Stimulated activated CD8-positive, alpha-beta memory T cell treated with anti-CD3 and anti-CD28 coated beads, Interleukin-15, amount 100 ng/mL, for 24 hours (primary cell): ENCODE measurements at places on chromosomes 4 and X.

DNA sequence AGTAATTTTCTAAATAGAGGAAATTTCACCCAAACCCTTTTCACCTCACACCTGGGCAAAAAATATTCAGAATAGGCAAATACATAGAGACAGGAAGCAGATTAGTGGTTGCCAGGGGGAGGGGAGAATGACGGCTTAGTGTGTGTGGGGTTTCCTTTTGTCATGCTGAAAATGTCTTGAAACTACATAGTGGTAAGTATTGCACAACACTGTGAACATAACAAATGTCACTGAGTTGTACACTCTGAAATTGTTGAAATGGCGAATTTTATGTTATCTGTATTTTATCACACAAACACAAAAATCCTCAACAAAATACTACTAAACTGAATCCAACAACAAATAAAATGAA lies 60.7 kb upstream of the PLAC1 start:
- no peak for DNase-seq

- no peak for DNase-seq
Measured at GRCh38 chr4:171981185-171981584, 168.0 kb downstream of the GALNTL6 start.

DNA sequence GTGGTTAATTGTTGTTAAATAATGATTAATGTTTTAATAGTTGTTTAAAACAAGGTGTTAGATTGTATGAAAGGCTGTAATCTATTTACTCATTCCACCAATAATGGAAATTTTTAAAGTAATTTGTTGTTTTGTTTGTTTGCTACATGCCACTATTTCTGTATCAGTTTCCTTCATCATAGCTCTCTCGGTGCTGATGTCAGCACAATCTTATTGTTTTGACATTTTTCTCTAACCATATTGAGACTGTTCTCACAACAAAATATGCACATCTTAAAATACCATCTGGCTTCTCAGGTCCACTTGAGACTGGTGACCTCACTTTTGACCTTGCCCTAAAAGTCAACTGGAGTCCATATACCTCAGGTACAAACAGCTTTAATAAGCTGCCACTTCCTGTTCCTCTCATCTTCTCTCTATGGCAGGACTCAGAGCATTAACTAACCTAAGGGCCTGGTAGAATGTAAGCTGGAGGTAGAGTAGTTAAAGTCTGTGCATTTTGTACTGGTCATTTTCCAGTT lies 1.0 kb upstream of the GUCY1B1 start:
- DNase-seq: no peak

GRCh38 chr4:134812611-134813010 lies 611.0 kb upstream of the PABPC4L start:
- no peak for DNase-seq

GRCh38 chr4:10072420-10073017 lies 44.1 kb downstream of the WDR1 start:
- no peak for DNase-seq

DNA sequence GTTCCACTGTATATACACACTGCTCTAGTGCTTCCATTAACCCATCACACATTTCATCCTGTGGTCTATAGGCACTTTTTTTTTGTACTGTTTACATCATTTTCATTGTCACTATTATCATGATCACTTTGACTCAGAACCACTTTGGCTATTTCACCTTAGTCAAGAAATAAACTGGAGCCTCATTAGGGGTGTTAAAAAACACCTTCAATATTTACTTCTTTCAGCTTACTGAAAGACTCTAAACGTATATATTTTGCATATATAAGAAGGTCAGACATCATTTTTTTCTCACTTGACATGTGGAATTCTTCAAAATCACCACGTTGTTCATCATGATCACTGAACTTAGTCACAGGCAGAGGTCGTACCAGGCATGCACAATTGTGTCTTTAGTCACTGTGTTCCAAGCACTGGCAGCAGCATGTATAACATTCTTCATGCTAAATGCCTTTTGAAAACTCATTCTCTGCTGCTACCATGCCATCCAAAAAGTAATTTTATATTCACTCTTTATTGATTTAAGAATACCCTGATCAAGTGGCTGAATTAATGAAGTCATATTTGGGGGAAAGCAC lies 229.2 kb upstream of the ARSJ start:
- no peak for DNase-seq

GRCh38 chr4:5955201-5955821 lies 62.4 kb upstream of the CRMP1 start:
- no peak for DNase-seq

DNA sequence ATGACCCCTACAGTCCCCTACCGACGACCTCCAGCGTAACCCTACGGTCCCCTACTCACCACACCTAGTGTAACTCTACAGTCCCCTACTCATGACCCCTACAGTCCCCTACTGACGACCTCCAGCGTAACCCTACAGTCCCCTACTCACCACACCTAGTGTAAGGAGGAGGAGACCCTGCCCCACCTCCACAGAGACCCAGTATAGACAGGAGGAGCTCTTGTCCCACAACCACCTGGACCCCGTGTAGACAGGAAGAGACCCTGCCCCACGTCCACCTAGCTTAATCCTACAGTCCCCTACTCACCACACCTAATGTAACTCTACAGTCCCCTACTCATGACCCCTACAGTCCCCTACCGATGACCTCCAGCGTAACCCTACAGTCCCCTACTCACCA lies 26.9 kb downstream of the CSF2RA start:
- no peak for DNase-seq

DNA sequence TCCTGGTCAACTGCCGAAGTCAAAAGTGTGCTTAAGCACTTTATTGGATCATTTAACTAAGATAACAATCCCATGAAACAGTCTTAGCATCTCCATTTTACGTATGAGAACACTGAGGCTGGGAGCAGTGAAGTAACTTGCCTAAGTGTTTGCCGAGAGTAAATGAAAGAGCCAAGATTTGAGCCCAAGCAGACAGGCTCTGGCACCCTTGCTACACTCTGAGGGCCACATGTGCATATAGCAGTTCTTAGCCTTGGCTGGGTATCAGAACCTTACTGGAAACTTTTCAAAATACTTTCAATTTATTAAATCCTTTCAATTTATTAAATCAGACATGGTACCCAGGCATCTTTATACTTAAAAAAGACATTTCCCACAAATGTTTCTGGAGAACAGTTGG lies 225.9 kb downstream of the NR3C2 start:
- DNase-seq: no peak

- no peak for DNase-seq
Measured at GRCh38 chr4:52836678-52837077, 25.4 kb upstream of the RASL11B start.

- DNase-seq: no peak
Measured at GRCh38 chrX:21990832-21991231, 41.3 kb upstream of the PHEX start.

DNA sequence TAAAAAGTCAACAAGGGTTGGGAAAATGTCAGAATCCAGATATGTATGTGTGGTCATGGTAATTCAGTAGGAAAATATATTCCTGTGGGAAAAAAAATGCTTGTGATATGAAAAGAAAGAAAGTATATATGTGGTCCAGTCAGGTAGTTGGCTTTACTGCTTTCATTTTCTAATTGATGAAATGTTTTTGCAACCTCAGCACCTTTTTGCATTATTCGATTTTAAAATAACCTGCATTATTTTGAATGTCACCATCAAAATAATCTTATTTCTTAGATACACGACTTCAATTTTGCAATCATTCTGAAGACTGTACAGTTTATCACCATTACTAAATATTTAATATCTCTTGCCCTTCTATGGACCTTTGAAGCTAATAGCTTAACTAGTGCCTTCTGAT lies 170.8 kb upstream of the SPANXN4 start:
- DNase-seq: no peak

DNA sequence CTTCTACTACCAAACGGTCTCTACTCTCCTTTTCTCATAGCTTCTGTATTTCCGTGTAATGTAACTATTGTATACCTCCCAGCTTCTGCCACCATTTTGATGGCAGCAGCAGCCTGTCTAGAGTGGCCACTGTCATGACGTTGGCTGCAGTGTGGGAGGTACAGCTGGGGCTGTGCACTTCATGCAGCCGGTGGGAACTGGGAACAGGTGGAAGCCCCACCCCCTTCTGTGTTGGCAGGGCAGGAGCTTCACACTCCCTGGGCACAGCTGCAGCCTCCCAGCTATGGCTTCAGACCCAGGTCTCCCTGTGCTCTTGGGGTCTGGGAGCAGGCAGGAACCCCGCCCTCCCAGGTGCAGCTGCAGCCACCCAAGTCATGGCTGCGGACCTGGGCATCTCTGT lies 49.8 kb upstream of the SEC24B start:
- no peak for DNase-seq

- DNase-seq: no peak
Measured at GRCh38 chr4:174742561-174742960, 86.5 kb downstream of the GLRA3 start.

- DNase-seq: no peak
Measured at GRCh38 chr4:87632469-87632868, 17.6 kb upstream of the DMP1 start.

DNA sequence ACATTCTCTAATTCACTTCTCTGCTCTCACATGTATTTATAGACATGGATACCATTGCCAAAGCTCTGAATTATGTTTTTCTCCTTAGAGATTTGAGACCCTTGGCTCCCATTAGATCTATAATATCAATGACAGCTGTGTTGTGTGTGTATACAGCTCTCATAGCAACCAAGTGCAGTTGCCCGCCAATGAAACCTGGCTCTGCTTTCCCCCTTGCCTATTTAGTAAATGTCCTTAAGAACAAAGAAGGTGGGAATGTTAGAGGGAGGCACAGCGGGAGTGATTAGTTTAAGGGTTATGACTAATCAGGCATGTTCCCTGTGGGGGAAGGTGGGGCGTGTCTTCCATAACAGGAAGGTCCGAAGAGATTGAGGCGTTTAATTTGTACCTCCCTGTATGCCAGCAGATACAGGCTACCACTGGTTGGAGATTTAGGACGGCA lies 100.5 kb upstream of the TBC1D9 start:
- no peak for DNase-seq

DNA sequence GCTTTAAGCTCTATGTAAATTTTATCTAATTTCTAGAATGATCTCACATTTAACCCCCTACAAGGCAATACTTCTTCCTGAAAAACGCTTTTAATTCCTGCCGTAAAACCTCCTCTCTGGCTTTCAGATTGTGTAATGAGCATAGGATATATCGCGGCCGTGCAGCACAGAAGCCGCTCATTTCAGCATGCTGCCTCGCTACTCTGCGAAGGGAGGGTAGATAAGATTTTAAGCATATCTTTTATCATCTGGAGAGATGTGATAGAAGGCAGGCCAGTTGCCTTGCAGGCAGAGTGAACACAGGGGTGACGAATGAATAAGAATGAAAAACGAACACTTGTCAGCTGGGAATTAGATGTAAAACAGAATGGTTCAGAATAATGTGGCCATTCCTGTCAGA lies 265.5 kb downstream of the UNC5C start:
- no peak for DNase-seq

- no peak for DNase-seq
Measured at GRCh38 chr4:8201321-8201781, 2.3 kb downstream of the SH3TC1 start.

- DNase-seq: no peak
Measured at GRCh38 chr4:57425610-57426009, 315.4 kb upstream of the IGFBP7 start.

DNA sequence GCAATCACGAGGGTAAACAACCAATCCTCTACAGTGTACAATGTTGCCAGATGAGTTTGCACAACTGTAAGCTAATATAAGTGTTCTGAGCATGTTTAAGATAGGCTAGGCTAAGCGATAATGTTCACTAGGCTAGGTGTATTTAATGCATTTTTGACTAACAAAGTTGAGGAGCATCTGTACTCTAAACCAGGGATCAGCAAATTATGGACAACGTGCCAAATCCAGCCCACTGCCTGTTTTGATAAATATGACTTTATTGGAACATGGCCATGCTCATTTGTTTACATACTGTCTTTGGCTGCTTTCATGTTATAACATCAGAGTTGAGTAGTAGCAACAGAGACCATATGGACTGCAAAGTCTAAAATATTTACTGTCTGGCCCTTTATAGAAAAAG lies 46.3 kb upstream of the ARHGEF6 start:
- DNase-seq: no peak

DNA sequence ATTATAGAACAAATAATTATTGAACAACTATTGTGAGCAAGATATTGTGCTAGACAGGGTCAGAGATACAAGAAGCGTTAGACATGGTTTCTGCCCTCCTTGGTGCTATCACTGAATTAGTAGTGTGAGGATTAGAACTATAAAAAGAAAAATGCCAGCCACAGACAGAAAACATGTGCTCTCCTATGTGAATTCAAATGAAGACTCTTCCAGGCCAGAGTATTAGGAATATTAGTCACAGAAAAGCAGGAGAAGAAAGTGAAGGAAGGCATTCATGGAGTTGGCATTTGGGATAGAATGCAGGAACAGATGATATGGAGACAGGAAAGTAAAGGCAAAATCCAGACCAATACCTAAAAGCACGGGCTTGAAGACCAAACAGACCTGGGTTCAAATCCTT lies 179.6 kb upstream of the TENM3 start:
- no peak for DNase-seq

GRCh38 chr4:151195801-151196200 lies 81.2 kb upstream of the PRSS48 start:
- DNase-seq: no peak

DNA sequence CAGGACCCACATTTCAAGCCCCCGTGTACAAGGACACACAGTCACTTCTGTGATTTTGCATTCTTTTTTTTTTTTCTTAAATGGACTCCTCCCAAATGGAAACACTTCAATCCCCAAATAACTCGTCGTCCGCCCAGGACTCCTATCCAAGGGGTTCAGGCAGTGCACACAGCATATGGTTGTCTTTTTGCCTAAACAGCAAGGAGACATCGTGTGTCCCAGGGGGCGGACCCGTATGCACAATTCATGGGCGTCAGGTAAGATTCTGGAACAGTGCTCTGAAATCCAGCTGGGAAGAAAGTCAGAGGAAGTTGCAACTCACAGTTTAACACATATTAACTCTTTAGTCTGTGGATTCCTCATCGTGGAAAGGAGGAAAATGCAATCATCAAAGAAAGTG lies 231.3 kb downstream of the SHOX start:
- DNase-seq: no peak

- no peak for DNase-seq
Measured at GRCh38 chrX:150150076-150150779, 211.9 kb upstream of the EOLA2 start.

DNA sequence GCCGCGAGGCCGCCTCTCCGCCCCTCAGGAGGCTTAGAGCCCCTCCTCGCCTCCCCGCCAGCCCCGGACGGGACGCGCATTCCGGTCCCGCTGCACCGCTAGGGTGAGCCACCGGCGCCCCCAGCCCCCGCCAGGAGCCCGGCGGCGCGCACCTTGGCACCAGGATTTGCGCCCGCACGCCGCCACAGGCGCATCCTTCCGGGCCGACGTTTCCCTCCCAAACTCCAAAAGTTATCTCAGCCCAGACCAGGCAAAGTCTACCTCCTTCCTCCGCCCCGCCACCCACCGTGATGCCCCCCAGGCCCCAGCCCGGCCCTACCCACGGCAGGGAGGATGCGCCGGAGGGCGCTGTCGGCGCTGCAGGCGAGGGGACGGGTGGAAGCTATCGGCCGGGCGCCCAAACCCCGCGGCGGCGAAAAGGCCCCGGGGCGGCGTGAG lies 538 bp downstream of the SCML2 start:
- DNase-seq: no peak
